ENCODE measurements at places on chromosomes 1 and 21. TPM values are rescaled to one million over a fixed set of nuclear protein-coding genes. Genes with fewer than 3 reads are reported as not detected.

- no peak for DNase-seq
Observed at GRCh38 chr1:2646837-2647236, 14.0 kb upstream of the MMEL1 start.

DNA sequence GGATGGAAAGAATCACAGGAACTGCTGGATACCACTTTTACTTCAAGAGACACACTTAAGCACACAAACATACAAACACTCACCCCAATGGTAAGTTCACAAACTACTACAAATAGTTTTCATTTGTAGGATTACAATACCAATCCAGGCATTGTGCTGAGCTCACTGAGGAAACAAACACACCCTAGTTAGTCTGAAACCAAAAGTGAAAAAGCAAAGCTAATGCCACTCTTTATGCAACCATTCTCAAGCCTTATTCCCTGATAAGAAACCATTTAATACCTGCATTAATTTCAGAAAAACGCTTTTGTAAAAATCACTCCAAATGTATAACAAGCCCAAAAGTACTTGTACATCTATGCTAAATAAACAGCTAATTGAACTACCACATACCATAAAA lies 38.3 kb downstream of the RNF115 start:
- DNase-seq: no peak

DNA sequence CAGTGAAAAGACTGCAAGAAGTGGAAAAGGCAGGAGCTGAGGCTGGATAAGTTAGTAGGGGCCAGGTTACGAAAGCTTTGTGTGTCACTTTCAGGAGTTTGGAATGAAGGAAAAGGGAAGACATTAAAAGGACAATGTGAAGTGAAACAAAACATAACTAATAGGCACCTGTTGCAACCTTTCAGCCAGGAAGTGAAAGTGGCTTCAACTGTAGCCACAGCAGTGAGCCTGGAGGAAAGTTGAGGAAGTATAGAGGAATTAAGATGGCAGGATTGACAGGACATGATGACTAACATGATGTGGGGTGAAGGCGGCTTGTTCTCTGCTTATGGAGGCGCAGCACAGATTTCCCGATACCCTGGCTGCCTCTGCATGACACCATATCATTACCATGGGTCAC lies 68.9 kb downstream of the C4BPA start:
- DNase-seq: no peak

DNA sequence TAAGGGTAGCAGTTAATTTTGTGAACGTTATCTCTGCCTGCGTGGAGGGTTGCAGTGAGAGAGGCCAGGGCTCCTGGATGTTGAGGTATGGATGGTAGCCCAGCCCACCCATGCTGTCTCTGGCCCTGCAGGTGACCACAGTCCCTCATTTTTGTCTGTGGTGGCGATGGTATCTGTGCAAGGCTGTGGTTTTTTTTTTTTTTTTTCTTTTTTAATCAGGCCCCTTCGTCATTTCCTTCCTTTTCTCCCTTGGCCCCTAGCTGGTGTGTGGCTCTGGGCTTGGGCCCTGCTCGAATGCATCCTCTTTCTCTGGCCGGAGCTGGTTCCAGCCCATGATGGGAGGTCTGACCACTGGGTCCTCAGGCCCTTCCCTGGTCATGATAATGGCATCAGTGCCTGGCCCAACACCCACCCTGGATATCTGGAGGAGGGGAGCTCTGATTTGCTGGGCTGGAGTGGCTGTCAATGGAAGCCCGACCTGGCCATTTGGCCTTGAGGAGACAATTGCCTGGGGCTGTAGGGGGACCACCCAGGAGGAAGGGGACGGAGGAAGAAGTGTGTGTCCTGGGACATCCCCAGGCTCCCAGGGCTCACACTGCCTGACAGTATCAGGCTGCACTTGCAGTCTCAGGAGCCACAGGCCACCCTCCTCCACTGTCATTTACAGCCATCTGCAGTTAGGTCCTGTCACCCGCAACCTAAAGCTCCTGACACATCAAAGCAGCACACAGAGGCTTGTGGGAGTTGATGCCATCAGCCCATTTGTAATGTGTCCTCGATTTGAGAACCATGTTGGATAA lies 8.1 kb upstream of the RNF187 start:
- DNase-seq: no peak

- no peak for DNase-seq
Observed at GRCh38 chr21:42336054-42336453, 14.7 kb downstream of the TFF2 start.

FHAD1 gene
- under 0.01 TPM for total RNA-seq

RAVER2 gene
- 17.9 TPM for total RNA-seq

LIN28A gene
- total RNA-seq: not detected

DNA sequence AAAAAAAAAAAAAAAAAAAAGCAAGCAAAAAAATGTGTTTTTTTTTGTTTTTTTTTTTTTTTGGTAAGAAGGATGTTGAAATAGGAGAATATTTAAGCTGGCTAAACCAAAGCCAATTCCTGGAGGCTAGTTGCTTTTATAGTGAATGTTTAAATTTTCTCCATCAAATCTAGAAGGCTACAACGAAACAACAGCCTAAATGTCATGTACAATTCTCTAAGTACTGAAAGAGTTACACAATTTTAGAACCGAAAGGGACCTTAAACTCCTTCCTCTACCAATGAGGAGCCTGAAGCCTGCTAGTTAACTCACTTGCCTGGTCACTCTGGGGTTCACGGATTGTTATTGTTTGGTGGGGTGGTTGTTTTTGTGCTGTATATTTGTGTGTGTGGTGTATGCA lies 3.5 kb downstream of the WLS start:
- no peak for DNase-seq

- DNase-seq: peak; percentile 95
Observed at GRCh38 chr1:184974056-184974836, at the start of gene NIBAN1. NIBAN1 (minus strand) TSS chr1:184974508; CDS start chr1:184974356, 152 bp downstream.

GRCh38 chr1:185964946-185965345 lies 230.8 kb downstream of the HMCN1 start:
- DNase-seq: no peak

DNA sequence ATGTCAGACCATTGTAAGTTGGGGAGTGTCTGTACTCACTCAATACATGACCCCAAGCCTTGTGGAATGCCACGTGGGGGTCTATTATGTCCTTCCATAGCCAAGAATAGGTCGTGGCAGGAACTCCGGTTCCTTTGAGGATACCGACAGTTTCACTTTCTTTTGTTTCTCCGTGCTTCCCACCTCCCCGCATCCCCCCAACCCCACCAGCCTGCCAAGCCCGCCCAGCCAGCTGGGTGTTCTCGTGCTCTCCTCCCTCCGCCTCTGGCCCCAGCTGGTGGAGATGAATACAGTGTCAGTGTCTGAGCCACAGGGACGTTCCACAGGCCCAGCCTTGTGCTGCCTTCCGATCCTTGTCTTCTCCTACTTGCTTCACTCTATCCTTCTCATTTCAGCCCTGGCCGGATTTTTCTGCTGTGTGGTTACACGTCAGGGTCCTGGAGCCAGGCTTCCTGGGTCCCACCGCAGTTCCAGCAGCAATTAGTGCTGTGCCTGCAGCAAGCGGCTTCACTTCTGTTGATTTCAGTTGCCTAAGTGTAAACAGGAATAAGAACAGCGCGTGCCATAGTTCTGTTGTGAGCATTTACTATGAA lies 4.1 kb upstream of the AGTRAP start:
- DNase-seq: peak; percentile 95

All from esophagus muscularis mucosa (tissue), 4 donors.